ENCODE measurements at places on chromosomes 12 and 14.

DNA sequence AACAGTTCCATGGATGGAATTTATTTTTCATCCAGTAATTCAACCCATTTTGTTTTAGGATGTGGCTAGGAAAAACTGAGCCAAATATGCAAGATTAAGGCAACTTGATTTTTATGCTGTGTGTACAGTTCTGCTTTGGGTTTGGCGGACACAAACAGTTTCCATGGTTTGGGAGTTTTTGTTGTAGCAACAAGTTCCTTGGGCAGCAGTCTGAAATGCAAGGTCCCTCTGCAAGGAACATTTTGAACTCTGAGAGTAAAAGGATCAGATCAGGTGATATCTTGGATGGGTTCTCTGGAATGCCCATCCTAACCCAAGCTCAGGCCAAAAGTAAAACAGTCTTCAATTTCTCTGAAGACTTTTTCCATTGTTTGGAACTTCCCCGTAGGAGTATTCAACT is 161.2 kb downstream of the TMX1 start:
- no peak for DNase-seq

- no peak for DNase-seq
These were observed 45.0 kb downstream of the SLC6A12 start for GRCh38 chr12:168763-169525.

DNA sequence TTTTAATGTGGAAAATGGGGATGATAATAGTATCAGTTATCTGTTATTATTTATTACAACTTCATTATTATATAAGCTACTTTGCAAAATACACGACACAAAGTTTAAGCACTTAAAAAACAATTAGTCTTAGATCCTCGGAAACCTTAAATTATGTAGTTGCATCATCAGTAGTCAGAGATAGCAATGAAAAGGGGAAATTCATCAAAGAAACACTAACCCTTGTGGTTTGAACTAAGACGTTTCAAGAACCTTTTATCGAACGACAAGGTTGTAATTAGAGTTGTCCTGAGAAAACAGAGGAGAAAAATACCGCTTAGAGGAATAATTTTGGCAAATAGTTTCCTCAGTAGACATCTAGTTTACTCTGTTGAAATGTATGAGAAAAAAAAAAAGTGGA is 198.5 kb downstream of the PTPRO start:
- DNase-seq, result no peak

DNA sequence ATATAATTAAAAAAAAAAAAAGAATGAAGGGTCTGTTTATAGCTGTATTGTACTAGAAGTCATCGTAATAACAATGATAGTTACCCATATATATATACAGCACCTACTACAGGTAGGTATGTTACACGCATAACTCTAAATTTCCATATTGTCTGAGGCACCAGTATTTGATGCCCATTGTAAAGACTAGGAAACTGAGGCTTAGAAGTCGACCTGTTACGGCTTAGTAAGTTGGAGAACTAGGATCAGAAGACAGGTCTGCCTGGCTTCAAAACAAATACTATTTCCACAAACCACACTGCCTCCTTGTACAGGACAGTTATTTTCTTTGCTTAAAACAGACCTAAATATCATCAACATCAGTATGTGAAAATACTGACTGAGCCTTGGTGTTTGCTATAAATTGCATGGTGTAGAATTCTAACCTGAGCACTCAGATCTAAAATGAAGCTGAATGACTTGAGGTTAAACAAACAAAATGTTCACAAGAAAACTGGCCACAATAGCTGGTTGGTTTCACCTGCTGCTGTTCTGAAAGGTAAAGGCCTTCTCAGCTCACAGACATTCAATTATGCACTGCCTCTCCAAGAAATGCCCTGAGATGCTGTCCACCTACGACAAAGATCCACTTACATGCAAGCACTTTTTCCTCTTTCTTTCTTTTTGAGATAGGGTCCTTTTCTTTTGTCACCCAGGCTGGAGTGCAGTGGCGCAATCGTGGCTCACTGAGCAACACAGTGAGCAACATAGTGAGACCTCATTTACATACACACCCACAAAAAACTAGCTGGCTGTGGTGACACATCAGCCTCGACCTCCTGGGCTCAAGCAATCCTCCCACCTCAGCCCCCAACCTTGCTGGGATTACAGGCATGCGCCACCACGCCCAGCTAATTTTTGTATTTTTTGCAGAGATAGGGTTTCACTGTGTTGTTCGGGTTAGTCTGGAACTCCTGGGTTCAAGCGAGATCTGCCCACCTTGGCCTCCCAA is 35.7 kb downstream of the SSH1 start:
- no peak for DNase-seq

DNA sequence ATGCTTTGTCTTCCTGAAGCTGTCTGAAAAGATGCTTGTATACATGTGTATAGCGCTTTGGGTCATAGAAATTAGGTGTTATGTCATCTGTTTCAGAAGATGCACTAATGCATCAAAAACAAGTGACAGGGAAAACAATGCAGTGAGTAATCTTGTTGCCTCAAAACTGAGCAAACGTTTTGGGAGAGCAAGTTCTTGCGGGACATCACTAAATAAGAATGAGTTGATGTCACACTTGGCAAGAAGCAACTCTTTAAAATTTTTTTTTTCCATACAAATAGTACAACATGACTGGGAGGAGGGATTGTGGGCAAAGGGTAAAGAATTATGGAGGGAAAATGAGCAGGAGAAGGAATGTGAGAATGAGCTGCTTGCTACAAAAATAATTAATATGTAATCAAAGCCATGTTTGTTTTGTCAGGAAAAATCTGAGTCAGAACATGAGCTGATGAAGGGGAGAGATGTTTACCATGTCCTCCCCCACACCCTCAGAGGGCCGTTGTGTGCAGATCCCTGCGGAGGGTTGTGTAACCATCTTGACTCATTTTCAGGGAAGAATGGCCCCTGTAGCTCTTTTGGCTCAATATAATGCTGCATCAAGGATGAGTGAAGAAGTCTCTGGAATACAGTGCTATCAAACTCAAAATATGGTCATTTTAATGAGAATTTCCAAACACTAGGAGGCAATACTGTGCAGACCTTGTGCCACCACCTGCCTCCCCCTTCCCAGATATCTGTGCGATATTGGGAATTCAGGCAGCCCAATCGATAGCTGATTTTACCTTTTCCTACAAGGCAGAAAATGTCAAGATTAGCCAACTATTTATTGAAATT is 41.4 kb downstream of the BORCS5 start:
- no peak for DNase-seq

GRCh38 chr12:57143454-57143853 is 4.0 kb downstream of the LRP1-AS start:
- DNase-seq, result no peak

DNA sequence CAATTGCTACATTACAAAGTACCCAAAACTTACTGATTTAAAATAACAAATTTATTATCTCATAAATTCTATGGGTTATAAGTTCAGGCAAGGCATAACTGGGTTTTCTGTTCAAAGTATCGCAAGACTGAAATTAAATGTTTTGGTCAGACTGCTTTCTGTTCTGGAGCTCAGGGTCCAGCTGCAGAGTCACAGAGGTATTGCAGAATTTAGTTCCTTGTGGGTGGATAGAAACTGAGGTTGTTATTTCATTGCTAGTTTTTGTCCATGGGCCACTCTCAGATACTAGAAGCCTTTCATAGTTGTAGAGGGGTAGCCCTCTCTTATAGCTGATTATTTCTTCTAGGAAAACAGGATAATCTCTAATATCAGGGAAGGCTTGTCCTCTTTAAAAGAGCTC is 467.9 kb downstream of the TRHDE start:
- DNase-seq, result no peak

GRCh38 chr12:59005193-59005955 is 85.1 kb upstream of the LRIG3 start:
- no peak for DNase-seq

GRCh38 chr12:131364903-131365820 is 345.7 kb upstream of the SFSWAP start:
- no peak for DNase-seq

- no peak for DNase-seq
These were observed 1007.0 kb upstream of the LRFN5 start for GRCh38 chr14:40599725-40600124.

GRCh38 chr12:46379352-46379751 is 6.8 kb upstream of the SLC38A2 start:
- DNase-seq, result no peak

GRCh38 chr14:80576401-80576800 is 365.1 kb upstream of the DIO2 start:
- no peak for DNase-seq

GRCh38 chr12:98294051-98294805 is 221.2 kb upstream of the TMPO start:
- no peak for DNase-seq

DNA sequence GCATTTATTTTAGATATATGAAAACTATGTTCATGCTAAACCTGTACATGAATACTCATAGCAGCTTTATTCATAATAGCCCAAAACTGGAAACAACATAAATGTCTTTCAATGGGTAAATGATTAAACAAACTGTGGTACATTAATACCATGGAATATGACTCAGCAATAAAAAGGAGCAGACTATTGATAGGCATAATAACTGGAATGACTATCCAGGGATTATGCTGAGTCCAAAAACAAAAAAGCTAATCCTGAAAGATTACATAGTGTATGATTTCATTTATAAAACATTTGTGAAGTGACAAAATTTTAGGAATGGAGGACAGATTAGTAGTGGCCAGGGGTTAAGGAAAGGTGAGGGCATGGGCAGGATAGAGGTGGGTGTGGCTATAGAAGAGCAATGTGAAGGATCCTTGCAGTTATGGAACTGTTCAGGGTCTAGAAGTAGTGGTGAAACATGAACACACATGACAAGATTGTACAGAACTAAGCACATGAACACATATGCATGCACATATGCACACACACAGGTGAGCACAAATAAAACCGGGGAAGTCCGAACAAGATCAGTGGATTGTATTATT is 61.1 kb upstream of the CDKN3 start:
- DNase-seq, result no peak

DNA sequence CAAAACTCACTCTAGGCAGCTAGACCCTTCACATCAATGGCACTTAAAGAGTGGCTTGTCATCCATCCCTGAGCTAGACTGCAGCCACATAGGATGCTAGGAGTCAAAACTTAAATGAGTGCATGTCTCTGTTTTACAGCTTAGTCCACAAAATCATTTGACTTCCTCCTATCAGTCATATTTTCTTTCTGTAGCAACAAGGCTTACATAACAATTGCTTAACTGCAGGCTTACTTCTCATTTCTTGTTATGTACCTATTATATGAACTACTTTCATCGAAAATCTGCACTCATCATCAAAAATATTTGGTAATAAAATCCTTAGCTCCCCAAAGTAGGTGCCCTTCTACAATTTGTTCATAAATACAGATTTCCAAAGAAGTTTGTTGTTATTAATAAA is 30.1 kb downstream of the CLEC1A start:
- DNase-seq, result no peak

- peak; percentile 79 for DNase-seq
These were observed 545 bp downstream of the YARS2 start for GRCh38 chr12:32755051-32755653.

DNA sequence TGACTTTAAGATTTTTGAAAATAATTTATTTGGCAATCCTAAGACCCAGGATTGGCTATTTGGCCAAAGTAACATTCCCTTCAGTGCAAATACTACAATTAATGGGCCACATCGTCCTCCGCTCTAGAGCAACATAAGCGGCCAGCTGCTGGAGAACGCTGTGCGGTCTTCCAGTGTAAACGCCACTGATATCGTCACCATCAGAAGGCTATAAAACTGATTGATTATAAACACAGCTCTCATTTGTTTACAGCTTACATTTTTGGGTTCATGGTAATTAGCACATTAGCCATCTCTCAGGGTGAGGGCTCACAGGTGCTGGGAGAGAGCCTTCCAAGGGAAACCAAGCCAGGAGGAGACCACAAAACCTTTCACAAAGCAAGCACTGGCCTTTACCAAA is 130.1 kb upstream of the BMP4 start:
- DNase-seq, result no peak

GRCh38 chr12:27340971-27341370 is 8.3 kb downstream of the BMAL2 start:
- no peak for DNase-seq

Data from HEK293T (cell line).